ENCODE measurements at places on chromosomes 12 and 14.

DNA sequence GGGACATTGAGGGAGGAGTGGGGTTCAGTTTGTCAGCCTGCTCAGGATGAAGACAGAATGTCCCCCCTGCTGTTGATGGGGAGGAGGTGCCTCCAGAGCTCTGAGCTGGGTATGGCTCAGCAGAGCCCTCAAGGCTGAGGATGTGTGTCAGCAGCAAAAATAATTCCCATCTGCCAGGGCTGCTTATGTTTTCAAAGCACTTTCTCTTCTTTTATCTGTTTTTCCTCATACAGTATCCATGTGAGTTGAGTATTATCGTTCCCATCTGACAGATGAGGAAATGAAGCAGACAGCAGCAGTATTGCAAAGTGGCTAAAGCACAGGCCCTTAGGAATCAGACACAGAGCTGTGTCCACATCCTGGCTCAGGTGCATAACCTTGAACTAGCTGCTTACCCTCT is 94.1 kb downstream of the SLC8A3 start:
- DNase-seq, result no peak

- no peak for DNase-seq
Measured at GRCh38 chr14:48584031-48584430, 908.6 kb upstream of the MDGA2 start.

DNA sequence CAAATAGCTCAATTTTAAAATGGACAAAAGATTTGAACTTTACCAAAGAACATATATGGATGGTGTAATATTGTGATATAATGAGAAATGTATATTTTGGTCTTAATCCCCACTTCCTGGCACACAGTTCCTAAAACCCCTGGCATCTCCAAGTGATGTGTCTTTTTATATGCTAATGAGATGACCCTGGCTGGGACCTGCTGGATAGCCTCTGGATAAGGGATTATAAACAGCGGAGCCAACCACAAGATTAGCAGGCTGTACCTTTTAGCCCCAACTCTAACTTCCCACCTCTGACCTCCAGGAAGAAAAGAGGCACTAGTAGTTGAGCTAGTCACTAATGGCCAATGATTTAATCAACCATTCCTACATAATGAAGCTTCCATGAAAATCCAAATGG is 130.0 kb downstream of the DPF3 start:
- no peak for DNase-seq

- no peak for DNase-seq
Measured at GRCh38 chr12:84986586-84986985, 49.5 kb downstream of the TSPAN19 start.

GRCh38 chr12:93176610-93177126 is 201.1 kb upstream of the NUDT4 start:
- DNase-seq, result no peak
